Activated CD4-positive, alpha-beta T cell treated with anti-CD3 and anti-CD28 coated beads, Interleukin-2, amount 50 U/mL, for 1 hour (primary cell): ENCODE measurements at places on chromosomes 13 and 19.

GRCh38 chr13:95516492-95516891 is 36.0 kb upstream of the CLDN10 start:
- no peak for DNase-seq

DNA sequence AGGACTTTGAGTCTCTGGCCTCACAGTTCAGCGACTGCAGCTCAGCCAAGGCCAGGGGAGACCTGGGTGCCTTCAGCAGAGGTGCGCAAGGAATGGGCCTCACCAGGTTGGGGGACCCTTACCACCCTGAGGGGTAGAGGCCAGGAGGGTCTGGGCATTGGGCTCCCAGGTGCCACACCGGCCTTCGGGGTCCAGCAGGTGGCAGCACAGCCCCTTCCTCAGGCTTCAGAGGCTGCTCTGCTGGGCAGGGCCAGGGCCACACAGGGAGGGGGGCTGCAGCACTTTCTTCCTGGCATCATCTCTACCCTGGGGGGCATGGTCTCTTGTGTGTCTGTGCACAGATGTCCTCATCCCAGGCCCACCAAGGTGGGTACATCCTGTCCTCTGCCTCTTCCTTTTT is 12.9 kb downstream of the PIN1 start:
- DNase-seq, result peak; percentile 54

- DNase-seq, result no peak
These were observed 59.6 kb downstream of the KCNRG start for GRCh38 chr13:50074843-50075242.

DNA sequence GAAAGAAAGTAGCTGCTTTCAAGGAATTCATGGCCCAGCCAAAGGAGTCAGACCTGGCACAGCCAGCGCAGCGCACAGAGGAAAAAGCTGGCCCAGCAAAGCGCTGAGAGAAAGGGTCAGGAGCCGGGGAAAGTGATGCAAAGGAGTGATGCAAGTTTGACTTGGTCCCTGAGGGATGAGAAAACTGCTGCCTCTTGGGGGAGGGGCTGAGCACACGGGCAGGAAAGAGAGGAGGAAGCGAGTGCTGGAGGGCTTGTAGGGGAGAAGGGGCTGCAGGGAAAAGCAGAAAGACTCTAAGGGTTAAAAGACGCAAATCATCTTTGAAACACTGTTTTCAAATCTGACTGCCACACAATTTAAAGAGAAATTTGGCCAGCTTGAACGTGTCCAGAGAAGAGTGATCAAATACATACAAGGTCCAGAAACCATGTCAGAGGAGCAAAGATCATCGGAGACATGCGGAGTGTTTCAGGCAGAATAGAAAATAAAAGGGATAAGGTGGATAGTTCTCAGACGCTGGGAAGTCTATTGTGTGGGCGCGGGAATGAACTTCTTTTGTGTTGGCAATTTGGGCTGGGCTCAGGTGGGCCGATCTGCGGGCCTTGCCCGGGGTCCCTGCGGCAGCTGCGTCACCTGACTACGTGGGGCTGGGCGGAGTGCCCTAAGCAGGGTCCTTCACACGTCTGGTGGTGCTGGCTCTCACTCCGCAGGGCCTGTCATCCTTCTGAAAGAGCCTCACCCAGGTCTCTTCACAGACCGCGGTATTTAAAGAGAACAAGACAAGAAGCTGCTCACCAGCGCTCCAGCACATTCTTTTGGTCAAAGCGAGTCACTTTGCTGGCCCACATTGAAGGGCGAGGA is 18.1 kb downstream of the N4BP2L1 start:
- DNase-seq, result no peak

DNA sequence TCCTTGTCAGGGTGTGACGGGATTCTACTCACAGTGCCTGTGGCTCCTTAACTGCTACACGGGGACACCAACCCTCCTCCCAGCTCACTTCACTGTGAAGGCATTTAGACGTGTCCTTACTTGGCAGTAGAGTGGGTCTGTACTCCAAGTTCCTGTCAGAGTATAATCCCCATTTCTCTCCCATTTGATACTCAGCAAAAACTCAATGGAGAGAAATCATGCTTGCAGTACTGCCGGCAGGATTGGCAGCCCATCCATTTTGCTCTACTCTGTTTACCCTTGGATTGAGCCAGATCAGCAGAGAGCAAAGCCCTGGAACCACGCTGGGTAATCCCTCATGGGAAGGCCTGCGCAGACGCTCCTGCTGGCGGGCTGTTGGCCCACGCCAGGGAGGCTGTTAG is 28.9 kb downstream of the ARL11 start:
- no peak for DNase-seq

DNA sequence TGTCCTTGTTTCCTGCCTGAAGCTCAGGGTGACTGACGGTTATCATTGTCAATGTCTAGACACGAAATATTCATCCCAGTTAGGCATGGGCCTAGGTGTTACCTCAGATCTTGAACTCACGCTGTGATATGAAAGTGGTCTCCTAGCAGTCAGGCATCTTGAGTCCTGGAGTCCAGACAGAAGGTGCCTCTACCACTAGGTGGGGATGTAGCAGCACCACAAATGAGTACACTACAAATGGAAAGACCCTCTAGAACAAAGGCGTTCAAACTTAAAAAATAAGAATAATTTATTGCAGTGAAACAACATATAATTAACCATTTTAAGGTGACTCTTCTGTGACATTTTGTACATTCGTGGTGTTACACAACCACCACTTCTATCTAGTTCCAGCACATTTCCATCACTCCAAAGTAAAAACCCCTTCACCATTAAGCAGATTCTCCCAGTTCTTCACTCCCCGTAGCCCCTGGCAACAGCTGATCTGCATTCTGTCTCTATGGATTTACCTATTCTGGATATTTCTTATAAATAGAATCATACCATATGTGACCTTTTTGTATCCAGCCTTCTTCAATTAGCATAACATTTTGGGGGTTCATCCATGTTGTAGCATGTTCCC is 11.9 kb upstream of the FRY start:
- DNase-seq, result no peak

GRCh38 chr19:1847684-1848398 is 442 bp downstream of the REXO1 start:
- no peak for DNase-seq

DNA sequence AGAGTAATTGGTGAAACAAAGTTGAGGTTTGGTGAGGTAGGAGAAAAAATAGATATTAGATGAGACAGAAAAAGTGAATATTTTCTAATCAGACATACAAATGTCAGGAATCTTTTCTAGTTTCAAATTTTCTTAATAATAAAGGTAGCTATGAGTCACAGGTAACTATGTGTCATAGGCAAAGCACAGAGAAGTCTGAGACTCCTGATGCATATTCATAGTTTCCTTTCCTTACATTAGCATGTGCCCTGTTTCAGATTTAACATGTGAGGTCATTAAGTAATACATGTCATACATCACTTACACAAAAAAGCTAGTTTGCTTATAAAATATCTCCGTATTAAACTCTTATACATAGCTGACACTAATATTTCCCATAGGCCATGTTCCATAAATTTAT is 1141.3 kb upstream of the PCDH20 start:
- DNase-seq, result no peak

- no peak for DNase-seq
These were observed 951 bp upstream of the MTUS2 start for GRCh38 chr13:28819046-28819730.

DNA sequence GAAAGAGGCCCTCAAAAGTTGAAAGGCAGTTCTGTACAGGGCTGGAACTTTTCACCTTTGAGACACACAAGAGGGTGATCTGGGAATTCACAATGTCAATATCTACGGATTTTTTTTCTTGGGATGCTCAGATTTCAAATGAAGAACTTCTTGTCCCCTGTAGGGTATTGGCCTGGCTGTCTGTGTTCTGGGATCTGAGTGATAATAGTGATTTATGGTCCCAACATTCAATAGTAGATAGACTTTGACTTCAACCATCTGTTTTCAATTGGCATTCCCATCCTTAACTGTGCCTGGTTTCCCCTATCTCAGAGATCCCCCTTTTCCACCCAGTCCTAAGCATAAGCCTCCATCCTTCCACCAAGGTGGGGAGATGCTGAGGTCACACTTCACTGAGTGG is 274.1 kb downstream of the COG6 start:
- no peak for DNase-seq

- peak; percentile 48 for DNase-seq
These were observed 11.6 kb upstream of the ASF1B start for GRCh38 chr19:14147797-14148605.

GRCh38 chr13:32150239-32150638 is 118.7 kb downstream of the FRY start:
- no peak for DNase-seq

GRCh38 chr13:78659732-78660494 is 958 bp upstream of the OBI1 start:
- DNase-seq, result no peak

- DNase-seq, result no peak
These were observed 39.3 kb upstream of the RNF17 start for GRCh38 chr13:24724714-24725113.

DNA sequence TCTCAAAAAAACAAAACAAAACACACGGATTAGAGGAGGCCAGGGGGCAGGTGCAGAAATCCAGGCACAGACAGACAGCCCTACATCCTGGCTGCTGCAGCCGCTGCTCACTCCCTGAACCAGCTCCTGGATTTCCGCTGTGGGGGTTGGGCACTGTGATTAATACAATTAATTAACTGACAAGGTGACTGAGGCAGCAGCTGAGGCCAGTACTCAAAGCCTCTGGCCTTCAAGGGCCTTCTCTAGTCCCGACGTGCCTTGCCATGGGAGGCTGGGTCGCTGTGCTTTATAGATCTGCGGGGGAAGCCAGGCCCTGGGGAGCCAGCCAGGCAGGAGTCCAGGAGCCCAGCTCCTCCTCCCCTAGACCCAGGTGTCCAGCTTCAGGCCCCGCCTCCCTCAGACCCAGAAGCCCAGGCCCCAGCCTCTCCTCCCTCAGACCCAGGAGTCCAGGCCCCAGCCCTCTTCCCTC is 4.6 kb downstream of the NECTIN2 start:
- no peak for DNase-seq

DNA sequence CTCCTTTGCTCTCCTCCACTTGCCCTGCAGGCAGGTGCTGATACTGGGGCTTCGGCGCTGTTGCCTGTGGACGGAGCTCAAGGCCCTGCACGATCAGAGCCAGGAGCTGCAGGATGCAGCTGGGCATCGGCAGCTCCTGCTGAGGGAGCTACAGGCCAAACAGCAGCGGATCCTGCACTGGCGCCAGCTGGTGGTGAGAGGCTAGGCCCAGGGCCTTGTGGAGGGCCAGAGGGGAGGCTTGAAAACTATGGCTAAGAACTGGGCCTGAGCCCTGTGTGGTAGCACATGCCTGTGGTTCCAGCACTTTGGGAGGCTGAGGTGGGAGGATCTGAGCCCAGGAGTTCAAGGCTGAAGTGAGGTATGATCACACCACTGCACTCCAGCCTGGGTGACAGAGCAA is 6.3 kb downstream of the HAUS5 start:
- no peak for DNase-seq

DNA sequence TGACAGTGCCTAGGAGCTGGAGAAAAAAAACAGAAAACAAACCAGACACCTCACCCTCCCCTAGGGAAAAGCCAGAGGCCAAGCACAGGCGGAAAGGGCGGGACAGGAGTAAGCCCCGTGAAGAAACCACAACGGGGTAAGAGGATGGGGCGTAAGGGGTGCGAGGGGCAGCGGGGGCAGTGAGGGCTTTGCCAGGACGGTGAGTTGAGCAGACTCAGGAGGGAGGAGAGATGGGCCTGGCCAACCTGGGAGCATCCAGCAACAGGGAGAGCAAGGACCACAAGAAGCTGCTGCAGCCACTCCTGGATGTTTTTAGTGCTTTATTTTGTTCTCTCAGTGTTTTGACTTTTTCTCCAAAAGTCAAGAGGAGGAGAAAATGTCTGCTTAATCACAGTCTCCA is 114.1 kb upstream of the SOX1 start:
- no peak for DNase-seq

DNA sequence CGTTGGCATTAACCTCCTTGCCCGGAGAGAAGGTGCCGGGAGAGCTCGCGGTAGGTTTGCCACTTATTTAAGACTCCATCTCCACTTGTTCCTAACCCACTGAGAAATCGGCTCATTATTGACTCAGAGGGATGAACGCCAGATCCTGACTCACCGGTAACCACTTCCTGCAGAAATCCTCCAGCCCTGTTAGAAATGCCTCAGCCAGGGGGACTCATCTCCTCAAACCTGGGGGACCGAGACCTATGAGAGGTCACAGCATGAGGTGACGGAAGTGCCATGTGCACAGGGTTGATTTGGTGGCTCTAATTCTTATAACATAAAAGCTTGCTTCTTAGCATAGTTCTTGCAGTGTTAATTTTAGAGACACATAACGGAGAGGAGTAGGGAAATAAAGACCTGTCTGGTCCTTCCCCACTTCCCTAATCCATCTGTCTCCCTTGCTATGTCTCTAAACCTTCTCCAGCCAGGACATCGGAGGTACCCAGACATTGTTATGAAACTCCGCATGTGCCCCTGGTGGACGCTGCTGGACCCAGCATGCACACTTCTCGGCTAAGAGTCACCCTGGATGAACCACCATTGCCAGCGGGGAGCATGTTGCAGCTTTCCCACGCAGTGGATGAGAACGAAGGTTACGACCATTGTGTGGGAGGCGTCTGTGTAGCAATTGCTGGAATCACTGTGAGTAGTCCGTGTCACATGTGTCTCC is 158.9 kb downstream of the EFNB2 start:
- DNase-seq, result no peak

DNA sequence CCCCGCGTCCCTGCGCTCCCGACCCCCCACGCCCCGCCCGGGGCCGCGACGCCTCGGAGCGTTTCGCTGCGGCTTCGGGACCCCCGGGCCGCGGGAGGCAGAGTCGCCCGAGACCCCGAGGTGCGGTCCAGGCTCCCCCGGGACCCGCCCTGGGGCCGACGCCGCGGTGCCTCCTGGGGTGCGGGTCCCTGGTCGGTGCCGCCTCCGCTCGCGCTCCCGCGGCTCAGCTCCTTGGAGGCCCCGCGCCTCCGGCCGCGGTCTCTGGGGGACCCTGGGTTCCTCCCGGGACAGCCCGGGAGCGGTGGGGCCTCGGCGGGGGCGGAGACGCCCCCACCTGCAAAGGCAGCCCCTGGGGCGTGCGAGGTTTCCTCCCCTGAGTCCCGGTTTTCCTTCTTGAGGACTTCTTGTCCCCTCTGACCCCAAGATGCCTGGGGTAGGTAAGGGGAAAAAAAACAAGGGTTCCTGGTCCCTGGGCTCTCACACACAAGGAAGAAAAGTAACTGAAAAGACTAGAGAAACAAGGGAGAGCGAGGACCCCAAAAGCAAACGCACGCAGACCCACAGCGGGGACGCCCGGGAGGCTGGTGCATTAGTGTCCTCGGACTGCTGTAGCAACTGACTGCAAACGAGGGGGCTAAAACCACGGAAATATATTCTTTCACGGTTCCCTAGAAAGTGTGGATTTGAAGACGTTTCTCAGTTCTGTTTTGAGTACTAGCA is 740 bp downstream of the ZNF555 start:
- DNase-seq, result no peak

DNA sequence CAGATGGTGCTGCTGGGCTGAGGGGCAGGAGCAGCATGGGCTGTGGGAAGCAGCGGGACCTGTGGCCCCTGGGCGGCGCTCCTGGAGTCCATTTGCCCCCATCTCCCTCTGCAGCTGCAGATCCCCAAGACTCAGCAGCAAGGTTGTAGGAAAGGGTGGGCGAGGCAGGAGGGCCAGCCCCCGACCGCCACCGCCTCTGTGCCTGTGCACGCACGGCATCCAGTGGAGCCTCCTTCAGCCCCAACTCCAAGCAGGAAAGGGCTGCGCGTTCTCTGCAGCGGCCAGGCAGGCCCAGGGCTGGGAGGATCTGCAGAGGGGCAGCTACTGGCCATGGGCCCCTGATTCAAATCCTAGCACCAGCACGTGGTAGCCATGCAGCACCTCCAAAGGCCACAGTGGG is 20.8 kb downstream of the DPF1 start:
- DNase-seq, result no peak

- no peak for DNase-seq
These were observed 37.2 kb downstream of the ZC3H13 start for GRCh38 chr13:46015366-46015765.

GRCh38 chr19:17125728-17126677 is 50.4 kb downstream of the MYO9B start:
- peak; percentile 65 for DNase-seq
